ENCODE measurements at places on chromosomes 4 and X. TPM values are rescaled to one million over a fixed set of nuclear protein-coding genes. Genes with fewer than 3 reads are reported as not detected.

CFAP47 gene
- total RNA-seq = not detected

SLC26A1 gene
- not detected for total RNA-seq

PRDM5 gene
- 0.21 TPM for total RNA-seq

BEX5 gene
- 2.4 TPM for total RNA-seq

HPSE gene
- total RNA-seq = 12.3 TPM

F11 gene
- total RNA-seq = not detected

ARHGEF9 gene
- 17.9 TPM for total RNA-seq
